ENCODE measurements at places on chromosomes 5 and 9.
A peak's percentile ranks its signal among the peaks of the same experiment; 100 is the strongest.

- DNase-seq: peak; percentile 63
Observed at GRCh38 chr5:73229271-73229670, 56.3 kb downstream of the TMEM174 start.

DNA sequence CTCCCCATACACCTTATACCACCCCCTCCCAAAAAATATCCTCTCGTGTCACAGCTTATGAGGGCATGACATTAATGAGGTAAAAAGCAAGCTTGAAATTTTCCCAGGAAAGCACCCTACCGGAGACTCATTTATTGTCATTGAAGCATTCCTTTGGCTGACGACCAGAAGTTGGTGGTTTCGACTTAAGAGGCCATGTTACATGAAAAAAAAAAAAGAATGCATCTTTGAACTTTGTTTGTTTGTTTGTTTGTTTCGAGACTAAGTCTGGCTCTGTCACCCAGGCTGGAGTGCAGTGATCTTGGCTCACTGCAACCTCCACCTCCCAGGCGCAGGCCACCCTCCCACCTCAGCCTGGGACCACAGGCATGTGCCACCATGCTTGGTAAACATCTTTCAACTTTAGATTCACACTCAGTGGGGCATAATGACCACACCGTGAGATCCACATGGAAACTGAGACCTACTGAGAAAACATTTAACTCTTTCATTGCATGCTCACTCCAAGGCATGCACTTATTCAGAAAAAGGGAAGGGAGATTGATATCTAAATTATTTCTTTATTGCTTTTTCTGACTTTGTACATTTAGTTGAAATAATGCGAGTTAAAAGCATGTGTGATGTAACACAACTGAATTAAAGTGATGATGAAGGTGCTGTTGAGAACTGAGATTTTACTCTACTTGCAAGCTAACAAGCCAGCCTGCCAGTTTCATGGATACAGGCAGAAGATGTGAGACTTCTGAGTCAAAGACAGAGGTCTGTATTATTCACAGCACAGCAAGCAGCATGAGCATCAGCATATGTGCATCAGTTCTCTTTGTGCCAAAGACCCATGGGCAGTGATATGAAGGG lies 5.1 kb upstream of the RAB14 start:
- peak; percentile 36 for DNase-seq

GRCh38 chr5:103487822-103488493 lies 74.6 kb downstream of the NUDT12 start:
- DNase-seq: no peak

- DNase-seq: no peak
Observed at GRCh38 chr5:172533058-172533398, 78.7 kb upstream of the SH3PXD2B start.

DNA sequence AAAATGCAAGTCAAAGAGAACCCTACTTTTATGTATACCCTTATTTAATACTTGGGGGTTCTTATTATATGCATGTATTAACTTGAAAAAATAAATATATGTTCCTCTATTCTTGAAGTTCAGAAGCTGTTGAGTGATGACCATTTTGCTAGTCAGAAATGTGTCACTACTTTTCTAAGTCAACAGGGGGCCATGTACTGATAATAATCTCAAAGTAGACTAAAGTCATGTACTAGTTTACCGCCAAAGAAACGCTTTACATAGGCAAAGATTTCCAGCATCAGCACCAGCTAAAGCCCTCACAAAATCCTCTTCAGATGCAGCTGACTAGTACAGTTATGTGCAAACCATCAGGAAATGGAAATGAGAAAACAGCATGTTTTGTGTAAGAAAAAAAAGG lies 5.7 kb upstream of the BHMT start:
- no peak for DNase-seq

GRCh38 chr5:124935065-124935464 lies 188.6 kb upstream of the ZNF608 start:
- no peak for DNase-seq

GRCh38 chr5:145978708-145979107 lies 42.3 kb downstream of the SH3RF2 start:
- DNase-seq: no peak

DNA sequence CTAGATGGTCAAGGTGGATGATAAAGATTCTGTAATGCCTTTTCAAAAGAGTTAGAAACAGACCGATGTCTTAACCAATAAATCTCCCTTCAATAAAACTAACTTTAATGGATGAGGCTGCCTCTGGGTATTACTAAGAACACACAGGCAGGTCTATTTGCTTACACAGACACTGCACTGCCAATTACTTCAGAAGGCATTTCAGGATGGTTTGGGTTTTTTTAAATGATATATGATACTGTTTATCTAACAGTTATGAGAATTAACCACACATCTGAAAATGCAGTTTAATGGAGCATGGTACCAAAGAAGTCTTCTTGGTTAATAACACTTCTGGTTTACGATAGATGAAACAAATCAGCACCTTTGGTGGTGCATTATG lies 367.9 kb upstream of the GRAMD2B start:
- no peak for DNase-seq

DNA sequence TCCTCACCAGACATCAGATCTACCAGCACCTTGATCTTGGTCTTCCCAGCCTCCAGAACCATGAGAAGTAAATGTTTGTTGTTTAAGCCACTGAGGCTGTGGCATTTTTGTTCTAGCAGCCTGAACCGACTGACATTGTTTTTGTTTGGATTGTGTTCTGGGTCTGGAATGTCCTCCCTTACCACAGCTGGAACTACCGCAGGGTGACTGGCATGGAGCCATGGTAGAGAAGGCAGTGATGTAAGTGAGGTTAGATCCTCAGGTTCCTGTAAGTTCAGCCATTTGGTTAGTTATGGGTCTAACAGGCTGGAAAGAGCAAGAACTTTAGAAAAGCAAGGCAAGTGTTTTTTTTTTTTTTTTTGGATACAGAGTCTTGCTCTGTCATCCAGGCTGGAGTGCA lies 209.3 kb downstream of the DAB2IP start:
- peak; percentile 96 for DNase-seq

DNA sequence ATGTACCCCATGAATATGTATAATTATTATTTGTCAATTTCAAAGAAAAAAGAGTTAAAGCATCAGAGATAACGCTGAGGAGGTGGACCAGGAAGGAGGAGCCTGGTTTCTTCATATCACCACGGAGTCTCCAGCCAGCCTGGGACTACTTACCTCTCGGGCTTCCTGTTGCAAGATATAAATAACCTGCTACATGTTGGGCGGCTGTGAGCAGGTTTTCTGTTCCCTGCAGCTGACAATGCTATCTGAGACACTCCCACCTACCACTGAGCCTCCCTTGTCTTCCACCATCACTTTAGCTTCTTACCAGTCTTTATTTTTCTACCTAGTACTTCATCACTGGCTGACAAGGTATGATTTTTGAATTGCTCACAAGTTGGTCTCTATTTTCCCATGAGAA lies 102.7 kb upstream of the CPEB4 start:
- DNase-seq: no peak

GRCh38 chr5:135823881-135824280 lies 10.6 kb upstream of the SLC25A48 start:
- DNase-seq: no peak

DNA sequence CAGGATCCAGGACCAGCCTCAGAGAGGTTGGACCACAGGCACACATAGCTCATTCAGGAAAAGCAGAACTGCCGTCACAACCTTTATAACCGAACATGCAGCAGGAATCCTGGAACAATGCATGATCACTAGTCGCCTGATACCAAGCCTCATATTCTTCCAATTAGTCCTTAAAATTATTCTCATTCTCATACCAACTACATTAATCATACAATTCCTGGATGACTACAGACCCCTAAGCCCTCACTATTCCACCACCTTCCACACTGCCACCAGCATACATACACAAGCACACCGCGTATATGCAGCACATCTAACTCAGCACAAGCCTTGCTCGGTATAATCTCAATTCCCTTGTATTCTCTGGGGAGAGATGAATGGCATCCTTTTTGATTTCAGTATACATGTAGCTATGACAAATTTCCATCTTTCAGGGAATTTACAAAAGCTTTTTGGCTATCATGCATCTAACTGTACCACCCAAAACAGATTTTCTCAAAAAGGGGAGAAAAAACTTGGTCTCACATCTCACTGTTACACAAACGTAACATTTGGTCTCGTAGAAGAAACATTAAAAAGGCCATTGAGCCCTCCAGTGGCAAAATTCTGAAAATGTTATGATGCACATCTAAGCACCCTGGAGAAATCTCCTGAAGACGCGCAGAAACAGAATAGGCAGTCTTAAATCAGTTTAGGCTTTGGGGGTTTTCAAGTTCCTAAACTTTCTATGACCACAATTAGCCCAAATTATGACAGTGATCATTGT lies 46.2 kb downstream of the MCTP1 start:
- peak; percentile 24 for DNase-seq

GRCh38 chr5:60820593-60821487 lies 23.2 kb downstream of the ELOVL7 start:
- DNase-seq: no peak

GRCh38 chr9:115469841-115470240 lies 351.9 kb upstream of the TNC start:
- DNase-seq: no peak

DNA sequence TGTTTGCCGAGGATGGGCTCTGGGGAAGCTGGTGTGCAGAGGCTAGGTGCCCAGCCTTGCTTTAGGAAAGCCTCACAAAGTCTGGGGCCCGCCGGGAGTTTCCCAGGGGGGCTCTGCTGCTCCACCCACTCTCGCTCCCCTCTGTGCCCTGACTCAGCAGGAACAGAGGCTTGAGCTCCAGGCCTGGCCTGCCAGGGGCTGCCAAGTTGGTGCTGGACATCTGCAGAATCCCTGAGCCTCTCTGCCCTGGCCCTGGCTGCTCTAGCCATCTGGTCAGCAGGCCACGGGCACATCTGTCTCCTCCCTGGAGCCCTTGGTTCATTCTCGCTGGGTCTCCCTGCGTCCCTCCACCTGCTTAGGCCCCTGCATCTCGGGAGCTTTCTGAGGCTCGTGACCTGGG lies 647 bp upstream of the ADAMTSL2 start:
- DNase-seq: no peak

DNA sequence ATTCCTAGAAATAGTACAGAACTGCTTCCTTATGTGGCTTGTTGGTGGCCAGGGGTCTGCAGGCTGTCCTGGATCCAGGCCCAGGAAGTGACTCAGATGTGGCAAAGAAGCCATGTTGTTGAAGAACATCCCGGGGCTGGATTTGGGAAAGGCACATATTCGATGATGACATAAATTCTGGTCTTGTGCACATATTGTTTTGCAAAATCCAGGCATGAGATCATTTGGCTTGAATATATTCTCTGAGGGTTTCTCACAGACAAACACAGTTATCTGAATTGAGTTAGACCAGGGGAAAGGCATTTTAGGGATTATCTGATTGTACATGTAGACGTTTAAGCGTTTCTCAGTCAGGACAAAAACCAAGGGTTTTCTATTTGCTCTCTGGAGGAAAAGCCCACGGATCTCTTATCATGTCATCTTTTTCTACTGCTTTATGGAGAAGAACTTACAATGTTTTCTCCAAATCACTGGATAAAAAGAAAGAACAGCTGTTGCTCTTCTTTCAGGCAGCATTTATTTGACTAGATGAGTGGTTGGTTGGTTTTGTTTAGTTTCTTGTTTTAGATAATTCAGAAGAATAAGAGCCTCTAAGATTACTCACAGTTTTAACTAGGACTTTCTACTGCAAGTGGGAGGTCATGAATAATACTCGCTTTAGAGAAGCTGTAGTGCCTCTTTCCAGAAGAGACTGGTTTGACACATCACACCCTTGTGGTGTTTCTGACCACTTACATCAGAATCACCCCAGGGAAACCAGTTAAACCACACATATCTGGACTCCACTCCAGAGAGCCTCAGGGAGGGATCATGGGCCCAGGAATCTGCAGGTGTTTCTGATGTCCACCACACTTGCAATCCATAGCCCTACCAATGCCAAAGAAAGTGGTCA lies 29.5 kb upstream of the LHFPL2 start:
- DNase-seq: peak; percentile 97

DNA sequence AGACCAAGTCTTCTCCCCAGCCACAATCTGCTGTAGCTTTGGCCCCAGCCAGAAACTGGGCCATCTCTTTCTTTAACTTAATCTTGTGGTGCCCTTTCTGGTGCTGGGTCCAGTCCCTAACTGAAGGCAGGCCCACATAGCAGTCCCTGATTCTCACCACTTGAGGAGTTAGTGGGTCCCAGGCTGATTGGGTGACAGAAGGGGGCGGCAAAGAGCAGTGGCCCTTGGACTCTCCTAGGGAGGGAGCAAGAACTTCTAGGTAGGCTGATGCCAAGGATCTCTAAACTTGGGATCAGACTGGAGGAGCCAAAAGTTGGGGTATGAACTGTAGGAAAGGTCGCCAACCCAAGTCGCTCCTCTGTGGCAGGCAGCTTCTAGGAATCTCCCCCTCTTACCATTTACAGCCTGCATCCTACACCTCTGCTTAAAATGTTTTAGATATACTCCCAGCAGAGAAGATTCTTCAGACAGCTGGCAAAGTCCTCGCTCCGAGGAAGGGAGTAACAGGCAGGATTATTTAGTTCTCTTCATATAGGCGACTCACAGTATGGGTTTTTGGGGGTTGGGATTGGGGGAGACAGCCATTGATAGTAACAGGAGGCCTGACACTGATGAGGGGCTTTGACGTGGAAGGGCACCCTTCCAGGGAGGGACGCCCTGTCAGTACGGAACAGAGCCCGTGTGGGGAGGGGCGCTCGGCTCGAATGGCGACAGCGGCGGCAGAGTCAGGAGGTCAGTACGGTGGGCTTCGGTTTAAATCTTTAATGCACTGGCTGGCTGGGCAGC lies 2.0 kb upstream of the CCL27 start:
- DNase-seq: peak; percentile 81

GRCh38 chr5:135329066-135329912 lies 69.7 kb downstream of the MACROH2A1 start:
- DNase-seq: no peak

- DNase-seq: no peak
Observed at GRCh38 chr5:124179819-124180218, 566.6 kb downstream of the ZNF608 start.
